ENCODE measurements at places on chromosomes 16 and 17.

DNA sequence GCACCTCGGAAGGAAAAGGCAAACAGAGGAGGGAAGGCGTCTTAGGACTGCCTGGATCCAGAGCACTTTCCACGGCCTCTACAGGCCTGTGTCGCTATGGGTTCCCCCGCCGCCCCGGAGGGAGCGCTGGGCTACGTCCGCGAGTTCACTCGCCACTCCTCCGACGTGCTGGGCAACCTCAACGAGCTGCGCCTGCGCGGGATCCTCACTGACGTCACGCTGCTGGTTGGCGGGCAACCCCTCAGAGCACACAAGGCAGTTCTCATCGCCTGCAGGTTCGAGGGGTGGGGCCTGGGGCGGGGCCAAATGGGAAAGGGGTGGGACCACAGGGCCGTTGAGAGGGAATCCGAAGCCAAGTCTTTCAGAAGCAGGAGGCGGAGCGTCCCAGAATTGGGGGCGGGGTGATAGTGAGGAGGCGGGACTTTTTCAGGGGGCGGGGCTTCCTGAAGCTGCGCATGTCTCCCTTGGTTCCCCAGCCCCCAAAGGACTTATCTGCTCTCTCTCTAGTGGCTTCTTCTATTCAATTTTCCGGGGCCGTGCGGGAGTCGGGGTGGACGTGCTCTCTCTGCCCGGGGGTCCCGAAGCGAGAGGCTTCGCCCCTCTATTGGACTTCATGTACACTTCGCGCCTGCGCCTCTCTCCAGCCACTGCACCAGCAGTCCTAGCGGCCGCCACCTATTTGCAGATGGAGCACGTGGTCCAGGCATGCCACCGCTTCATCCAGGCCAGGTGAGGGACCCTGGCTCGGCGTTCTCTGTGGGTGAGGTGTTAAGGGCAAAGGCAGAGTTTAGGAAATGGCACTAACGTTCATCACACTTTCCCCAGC lies 939 bp downstream of the BCL6B start:
- no peak for DNase-seq

- no peak for DNase-seq
These were observed 41.7 kb downstream of the RAI1 start for GRCh38 chr17:17722906-17723353.

DNA sequence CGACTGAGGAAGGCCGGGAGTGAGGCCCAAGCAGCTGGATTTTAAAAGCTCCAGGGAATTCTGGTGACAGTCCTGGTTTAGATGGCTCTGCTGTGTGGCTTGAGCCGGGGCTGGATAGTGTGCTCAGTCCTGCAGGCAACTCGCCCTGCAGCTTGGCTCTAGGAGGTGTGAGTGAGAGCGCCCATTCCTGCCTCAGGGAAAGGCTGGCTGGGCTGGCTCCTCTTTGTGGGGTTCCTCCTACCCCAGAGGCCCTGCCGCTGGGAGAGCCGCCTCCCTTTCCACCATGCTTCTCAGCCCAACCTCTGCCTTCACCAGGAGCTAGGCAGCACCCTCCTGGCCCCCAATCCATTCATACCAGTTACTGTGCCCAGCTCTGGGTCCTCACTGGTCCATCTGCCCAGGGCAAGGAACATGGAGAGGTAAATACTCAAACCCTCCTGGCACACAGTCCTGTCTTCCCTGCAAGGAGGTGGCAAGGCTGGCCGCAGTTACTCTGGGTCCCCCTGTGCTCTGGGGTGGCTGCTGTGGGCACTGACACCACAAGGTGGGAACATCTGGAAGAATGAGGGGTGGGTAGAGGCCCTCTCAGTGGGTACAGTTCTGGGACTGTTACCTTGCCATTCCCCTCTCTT lies 47.1 kb downstream of the VAC14 start:
- no peak for DNase-seq

- no peak for DNase-seq
These were observed at the start of gene ORAI3 for GRCh38 chr16:30948667-30949649. TSS of gene ORAI3 (plus strand) at chr16:30949068. CDS start at chr16:30949290, 222 bp downstream.

DNA sequence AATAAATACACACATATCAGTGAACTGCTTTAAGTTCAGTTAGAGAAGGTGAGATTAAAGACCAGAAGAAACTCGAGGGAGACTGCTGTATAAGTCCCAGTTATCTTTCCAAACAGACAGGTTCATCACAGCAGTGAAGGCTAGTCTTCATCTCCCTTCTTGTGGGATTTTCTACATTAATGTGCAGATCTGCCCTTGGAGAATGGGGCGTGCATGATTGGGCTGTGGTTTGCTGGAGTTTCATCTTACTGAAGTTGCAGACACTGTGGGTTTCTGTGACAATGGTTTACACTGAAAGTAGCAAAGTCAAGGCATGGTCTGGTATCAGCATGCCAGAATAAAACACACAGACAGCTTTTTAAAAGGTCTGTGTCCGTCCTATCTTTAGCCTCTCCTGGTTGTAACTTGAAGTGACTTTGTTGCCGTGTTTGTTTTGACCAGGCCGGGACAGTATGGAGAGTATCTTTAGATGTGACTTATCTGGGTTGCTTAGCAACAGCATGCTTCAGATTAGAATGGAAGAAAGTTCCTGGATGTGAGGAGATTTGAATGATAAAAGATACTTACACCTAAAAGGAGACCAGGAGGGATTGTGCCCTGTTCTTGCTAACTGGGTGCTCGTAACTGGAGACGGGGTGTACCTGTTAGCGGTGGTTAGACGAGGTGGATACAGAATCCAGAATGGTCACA lies 16.1 kb downstream of the NAA60 start:
- no peak for DNase-seq

DNA sequence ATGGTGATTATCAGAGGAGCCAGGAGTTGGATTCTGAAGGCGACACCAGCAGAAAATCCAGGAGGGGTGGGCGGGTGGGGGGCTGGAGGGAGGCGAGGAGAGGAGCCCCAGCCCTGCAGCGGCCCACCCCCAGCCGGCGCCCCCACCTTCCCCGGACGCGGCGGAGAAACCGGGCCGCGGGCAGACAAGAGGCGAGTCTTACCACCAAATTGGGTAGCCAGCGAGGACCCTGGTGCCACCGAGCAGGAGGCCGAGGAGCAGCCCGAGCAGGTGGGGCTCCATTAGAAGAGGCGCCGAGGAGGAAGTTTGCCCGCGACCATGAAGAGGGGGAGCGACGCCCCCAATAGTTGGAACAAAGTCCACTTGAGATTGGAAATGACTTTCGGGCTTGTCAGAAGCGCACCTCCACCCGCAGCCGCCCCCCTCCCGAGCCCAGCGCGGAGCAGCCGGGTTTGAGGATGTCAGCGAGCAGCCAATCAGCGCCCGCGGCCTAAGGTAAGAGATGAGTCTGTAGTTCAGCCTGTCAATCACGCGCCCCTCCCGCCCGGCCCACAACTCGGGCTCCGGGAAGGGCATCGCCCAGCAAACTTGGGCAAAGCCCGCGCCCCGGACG lies at the start of gene WNT3:
Gene WNT3 (minus strand): TSS at position 377 of the 613 bp plus-strand sequence. CDS start 95 bp downstream, at position 282.
- DNase-seq: no peak

DNA sequence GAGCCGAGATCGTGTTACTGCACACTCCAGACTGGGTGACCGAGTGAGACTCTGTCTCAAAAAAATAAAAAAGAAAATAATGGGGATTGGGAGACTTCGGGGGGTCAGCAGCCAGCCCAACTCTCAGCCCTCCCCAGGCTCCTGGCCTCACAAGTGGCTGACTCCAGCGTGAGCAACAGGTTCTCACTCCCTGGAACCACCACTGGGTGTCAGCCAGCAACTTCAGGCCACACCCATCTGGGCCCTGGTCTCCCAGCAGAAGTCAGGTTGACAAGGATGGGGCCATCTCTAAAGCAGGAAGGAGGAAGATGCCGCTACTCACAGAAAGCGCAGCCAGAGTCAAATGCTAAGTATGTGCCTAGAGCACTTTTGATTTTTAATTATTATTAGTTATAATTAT lies 139.4 kb downstream of the C16orf78 start:
- no peak for DNase-seq

Measured in thoracic aorta (tissue), 2 donors.